ENCODE measurements at places on chromosomes 6 and 20. TPM values are rescaled to one million over a fixed set of nuclear protein-coding genes. Genes with fewer than 3 reads are reported as not detected.

UNC5CL gene
- total RNA-seq, result 0.26 TPM

CCM2L gene
- total RNA-seq, result not detected

ZKSCAN3 gene
- 4.6 TPM for total RNA-seq

C6orf141 gene
- not detected for total RNA-seq

HNF4A gene
- total RNA-seq, result not detected

CCN6 gene
- 36.8 TPM for total RNA-seq

AKAP12 gene
- 207 TPM for total RNA-seq

DEFB128 gene
- total RNA-seq, result not detected

RIPK1 gene
- total RNA-seq, result 26.9 TPM

HMGCLL1 gene
- total RNA-seq, result not detected

CST7 gene
- not detected for total RNA-seq

PCK1 gene
- not detected for total RNA-seq

C20orf141 gene
- total RNA-seq, result not detected

LTB gene
- not detected for total RNA-seq

All from articular chondrocyte of knee joint (primary cell).